ENCODE measurements at places on chromosomes 12 and 14. TPM values are rescaled to one million over a fixed set of nuclear protein-coding genes. Genes with fewer than 3 reads are reported as not detected.

Gene KIF26A
- 0.14 TPM for total RNA-seq

Gene TAS2R9
- 0.14 TPM for total RNA-seq

Gene TAS2R46
- 0.34 TPM for total RNA-seq

Gene TMEM229B
- total RNA-seq, result 4.8 TPM

Gene CISTR
- not detected for total RNA-seq

Gene CCDC198
- not detected for total RNA-seq

Gene NRXN3
- total RNA-seq, result under 0.01 TPM

Gene FRS2
- total RNA-seq, result 60.5 TPM

Gene TSPAN19
- total RNA-seq, result not detected

Gene REM2
- total RNA-seq, result 0.14 TPM

Gene SLC5A8
- not detected for total RNA-seq

Gene AMDHD1
- not detected for total RNA-seq

Gene PAX9
- total RNA-seq, result 8.6 TPM

Gene KLRF2
- total RNA-seq, result not detected

Gene KRT85
- not detected for total RNA-seq

Gene B4GALNT1
- 0.07 TPM for total RNA-seq

Gene NTF3
- total RNA-seq, result not detected

Gene C14orf180
- not detected for total RNA-seq

Gene TIMM9
- total RNA-seq, result 30.1 TPM

Gene DTX3
- 3.1 TPM for total RNA-seq

Gene EMP1
- 11.6 TPM for total RNA-seq

Gene PAPOLA
- 105 TPM for total RNA-seq

Gene PRIMA1
- not detected for total RNA-seq

Gene KRT79
- 0.07 TPM for total RNA-seq

Gene CLECL1
- not detected for total RNA-seq

Gene APOLD1
- 4.1 TPM for total RNA-seq

Gene ST8SIA1
- total RNA-seq, result 0.64 TPM

Gene SERPINA3
- 234 TPM for total RNA-seq

Gene PAPLN
- 3.1 TPM for total RNA-seq

Gene OVCH1
- total RNA-seq, result 0.28 TPM

Gene STAC3
- 0.36 TPM for total RNA-seq

Gene ANO4
- 2.4 TPM for total RNA-seq

Gene FOXN4
- total RNA-seq, result not detected

Gene IGF1
- not detected for total RNA-seq

Gene RPS6KL1
- 9.6 TPM for total RNA-seq

Gene PPM1A
- total RNA-seq, result 40.3 TPM

Gene MYH6
- not detected for total RNA-seq

Gene SLC2A14
- total RNA-seq, result not detected

Gene RFX4
- not detected for total RNA-seq

Gene PZP
- total RNA-seq, result not detected

Gene NTS
- total RNA-seq, result not detected

Gene LTA4H
- 69.4 TPM for total RNA-seq

Gene PIP4P1
- 27.3 TPM for total RNA-seq

Gene OR9K2
- not detected for total RNA-seq

Gene CLEC7A
- under 0.01 TPM for total RNA-seq
